Activated T-cell treated with anti-CD3 and anti-CD28 coated beads for 1 hour (primary cell): ENCODE measurements at places on chromosomes 11 and 22.

GRCh38 chr11:13928566-13929251 lies 33.8 kb upstream of the SPON1 start:
- no peak for DNase-seq

DNA sequence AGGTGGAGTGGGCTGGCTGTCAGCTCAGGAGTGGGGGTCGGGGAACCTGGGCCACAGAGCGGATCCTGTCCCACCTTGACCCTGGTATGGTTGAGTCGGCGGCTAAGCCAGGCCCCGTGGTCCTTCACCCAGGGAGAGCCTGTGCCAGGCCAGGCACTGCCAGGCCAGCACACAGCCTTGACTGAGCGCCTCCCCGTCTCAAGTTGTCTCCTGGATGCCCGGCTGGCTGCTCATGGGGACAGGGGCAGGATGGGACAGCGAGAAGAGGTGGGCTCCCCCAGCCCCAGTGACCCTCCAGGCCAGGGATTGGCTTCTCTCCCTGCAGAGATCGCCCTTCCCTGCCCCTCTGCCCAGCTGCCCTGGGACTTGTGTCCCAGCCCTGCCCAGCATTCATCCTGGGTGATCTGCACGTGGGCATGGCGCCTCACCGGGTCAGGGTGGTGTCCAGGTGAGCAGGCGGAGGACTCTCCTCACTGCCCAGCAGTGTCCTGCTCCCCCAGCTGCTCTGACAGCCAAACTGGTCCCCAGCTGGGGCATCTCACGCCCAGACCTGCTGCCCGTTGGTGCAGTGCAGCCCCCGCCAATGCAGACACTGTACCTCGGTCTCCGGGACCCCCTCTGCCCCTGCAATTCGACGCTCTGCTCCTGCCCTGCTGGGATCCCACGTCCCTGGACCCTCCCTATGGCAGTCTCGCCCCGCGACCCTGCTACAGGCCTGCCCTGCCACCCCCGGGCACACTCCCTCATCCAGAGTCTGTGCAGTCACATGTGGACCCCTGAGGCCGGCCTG lies 28.8 kb upstream of the CCDC188 start:
- DNase-seq, result no peak

DNA sequence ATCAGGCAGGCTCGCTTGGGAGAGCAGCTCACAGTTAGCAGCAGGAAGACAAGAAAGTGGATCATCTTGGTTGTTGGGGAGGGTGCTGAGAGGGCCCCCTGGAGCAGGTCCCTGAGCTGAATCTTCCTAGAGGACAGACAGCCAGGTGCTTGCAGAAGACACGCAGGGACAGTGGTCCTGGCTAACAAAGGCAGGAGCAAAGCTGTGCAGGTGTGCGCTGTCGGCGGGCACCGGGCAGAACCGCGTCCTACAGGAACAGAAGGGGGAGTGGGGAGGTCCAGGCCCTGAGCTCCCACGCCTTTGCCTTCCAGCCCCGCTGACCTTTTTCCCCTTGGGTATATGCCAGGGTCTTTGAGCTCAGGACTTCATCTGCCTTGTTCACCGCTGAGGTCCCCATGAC lies 30.1 kb upstream of the PARVB start:
- DNase-seq, result no peak

DNA sequence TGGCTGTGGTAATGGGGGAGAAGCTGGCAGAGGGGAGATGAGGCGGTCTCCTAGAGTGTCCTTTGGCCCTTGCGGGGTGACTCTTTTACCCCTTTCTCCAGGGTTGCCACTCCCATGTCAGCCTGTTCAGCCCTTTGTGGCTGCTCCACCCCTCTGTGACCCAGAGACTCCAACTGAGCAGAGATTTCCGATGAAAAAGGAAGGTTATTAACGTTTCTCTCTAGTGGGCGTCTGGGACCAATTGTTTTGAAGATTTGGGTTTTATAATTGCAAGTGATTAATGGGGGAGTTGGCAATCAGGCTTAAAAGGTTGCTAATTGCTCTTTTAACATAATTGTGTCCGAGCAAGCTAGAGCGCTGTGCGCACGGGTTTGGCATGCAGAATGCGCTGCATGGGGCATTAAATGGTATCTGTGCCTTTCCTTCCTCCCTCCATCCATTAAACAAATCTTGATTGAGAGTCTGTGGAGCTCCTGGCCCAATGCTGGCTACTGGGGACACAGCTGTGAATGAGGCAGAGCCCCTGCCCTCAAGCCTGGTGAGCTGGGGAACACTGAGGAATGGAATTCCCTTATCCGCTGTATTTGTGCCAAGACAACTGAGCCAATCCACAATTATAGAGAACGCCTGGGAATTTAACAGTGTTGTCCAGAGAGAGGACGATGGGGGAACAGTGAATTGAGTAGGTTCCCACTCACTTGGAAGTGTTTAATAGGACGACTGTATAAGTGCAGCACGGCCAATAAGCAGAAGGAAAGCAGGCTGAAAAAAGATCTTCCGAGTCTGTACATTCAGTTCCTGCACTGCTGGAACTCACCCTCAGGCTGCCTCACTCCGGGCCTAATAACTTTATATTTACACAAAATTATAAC lies 295.9 kb downstream of the MIAT start:
- no peak for DNase-seq

- DNase-seq, result no peak
These were observed 222.0 kb downstream of the DBX1 start for GRCh38 chr11:19938169-19938856.

- no peak for DNase-seq
These were observed 107.4 kb downstream of the RASSF10 start for GRCh38 chr11:13116491-13116890.

- no peak for DNase-seq
These were observed 1.8 kb downstream of the CELF1 start for GRCh38 chr11:47551086-47551485.

DNA sequence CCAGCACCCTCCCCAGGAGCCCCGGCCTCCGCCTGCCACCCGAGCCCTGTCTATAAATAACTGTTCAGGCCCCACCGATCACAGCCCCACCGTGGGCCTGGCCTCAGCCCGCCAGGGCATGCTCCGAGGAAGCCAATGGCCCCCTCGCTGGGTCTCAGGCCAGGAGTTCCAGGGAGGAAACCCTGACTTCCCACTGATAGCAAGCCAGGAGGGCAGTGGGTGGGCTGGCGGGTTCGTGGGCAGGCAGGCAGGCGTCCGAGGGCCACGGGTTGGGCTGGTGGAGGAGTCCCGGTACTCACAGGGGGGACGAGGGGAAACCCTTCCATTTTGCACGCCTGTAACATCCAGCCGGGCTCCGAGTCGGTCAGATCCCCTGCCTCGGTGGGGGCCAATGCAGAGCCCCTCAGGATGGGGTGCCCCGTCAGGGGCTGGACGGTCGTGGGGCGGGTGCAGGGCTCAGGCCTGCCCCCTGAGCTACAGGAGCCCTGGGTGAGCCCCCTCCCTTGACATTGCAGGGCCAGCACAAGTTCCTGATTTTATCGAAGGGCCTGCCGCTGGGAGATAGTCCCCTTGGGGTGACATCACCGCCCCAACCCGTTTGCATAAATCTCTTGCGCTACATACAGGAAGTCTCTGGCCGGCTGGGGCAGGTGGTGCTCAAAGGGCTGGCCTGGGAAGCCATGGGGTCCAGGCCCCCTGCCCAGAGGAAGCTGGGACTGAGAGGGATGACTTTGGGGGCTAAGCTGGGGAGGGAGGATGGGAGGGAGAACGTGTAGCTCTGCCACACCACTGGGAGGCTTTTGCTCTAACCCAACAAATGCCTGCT lies at the start of gene SPI1:
TSS of gene SPI1 (minus strand) at position 538 of the 826 bp plus-strand sequence. CDS start at position 344, 194 bp downstream.
- no peak for DNase-seq

DNA sequence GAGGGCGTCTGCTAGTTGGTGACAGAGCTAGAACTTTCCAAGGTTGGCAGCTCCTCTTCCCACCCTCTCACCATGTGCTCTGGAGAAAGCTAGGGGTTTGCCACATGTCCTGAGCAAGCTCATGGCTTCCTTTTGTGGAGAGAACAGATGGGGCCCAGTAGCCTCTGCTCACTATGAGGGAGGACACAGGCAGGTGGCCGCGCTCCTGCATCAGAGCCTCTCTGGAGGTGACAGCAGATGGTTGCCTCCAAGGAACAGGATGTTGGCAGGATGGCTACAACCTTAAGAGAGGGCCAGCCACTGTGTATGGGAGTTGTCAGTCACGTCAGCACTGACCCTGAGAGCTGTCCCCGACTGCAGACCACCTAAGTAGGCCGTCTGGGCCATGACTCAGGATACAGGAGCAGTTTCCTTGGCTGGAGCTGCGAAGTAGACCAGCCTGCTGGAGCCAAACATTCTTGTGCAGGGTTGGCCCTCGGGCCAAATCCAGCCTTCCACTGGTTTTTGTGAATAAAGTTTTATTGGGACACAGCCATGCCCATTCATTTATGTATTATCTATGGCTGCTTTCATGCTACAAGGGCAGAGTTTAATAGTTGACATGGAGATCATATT lies 28.0 kb downstream of the SGSM1 start:
- no peak for DNase-seq

- DNase-seq, result no peak
These were observed 66.4 kb downstream of the DGCR2 start for GRCh38 chr22:19055801-19056200.

DNA sequence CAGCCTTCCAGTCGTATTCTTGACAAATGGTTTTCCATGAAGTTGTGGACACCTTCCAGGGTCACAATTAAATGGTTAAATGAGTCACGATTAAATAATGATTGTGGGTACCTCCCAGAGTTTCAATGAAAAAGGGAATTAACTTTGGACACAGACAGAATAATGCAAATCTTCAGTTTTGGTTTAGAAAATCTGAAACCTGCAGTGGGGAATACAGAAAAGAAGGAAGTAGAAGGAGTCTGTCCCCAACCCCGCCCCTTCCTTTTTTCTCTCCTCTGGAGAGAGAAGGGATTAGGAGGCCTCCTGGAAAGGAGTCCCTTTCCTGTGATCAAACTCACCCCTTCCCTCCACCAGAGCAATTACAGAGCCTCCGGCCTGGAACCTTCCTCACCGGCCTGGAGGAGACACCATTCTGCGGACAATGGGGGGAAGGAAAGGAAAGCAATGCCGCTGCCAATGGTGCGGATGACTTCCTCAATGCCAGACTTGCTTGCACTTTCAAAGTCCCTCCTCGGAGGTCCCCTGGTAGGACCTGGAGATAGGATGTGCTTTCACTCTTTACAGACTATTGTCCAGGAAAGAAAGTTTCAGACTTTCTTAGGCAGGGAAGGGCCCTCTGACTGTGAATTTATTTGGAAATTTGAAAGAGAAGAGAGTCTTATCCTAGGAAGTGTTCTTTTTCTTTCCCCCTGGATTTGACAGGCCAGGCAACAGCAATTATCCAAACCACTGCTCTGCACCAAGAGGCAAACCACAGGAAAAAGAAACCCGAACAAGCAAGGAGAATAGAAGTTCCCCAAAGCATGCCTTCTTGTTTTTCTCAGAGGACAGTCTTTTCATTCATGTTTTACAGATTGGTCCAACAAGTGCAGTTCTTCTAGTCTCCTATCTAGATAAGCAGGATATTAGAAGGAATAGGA lies 86.8 kb downstream of the PTPRJ start:
- DNase-seq, result no peak

- DNase-seq, result no peak
These were observed 2.8 kb downstream of the CARD10 start for GRCh38 chr22:37516456-37516855.

- no peak for DNase-seq
These were observed 96.2 kb downstream of the RDX start for GRCh38 chr11:110200241-110200640.

DNA sequence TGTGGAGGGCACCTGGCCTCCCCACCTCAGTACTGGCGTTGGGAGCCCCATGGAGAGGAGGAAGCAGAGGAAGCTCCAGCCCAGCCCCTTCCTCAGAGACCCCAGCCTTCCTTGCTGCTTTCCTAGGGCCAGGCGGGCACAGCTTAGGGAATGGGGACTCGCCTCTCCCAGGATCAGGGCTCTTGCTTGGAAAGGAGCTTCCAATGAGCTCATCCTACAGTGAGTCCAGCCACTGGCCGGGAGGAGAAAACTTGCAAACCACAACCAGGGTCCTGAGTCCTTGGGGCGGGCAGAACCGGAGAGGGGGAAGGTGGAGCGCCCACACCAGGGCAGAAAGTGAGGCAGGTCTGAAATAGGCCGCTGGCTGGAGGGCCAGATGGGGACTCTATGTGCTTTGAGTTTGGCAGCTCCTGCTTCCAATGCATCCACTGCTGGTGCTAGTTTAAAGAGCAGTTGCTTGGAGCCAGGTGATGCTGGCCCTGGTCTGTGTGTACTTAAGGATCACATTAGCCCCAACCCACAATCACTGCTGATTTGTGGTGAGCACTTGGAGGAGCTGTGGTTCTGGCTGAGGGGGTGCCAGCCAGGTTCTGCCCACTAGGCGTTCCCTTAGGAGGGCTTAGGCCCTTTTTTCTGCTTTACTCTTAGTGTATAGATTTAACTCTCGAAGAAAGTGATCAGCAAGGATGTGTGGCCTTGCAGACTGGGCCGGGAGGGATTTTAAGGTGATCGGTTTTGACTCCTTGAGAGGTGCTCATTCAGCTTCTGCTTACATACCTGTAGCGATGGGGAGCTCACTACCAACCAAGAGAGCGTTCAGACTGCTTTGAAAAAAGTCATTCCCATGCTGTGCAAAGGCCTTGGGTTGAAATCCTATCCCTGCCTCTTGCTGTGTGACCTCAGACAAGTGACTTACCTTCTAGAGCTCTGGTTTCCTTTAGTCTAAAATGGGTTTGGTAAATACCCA lies 81.9 kb downstream of the TP53I11 start:
- no peak for DNase-seq
